ENCODE measurements at places on chromosomes 5 and 9.

GRCh38 chr5:43367909-43368669, 44.1 kb downstream of the CCL28 start:
- peak; percentile 23 for DNase-seq

DNA sequence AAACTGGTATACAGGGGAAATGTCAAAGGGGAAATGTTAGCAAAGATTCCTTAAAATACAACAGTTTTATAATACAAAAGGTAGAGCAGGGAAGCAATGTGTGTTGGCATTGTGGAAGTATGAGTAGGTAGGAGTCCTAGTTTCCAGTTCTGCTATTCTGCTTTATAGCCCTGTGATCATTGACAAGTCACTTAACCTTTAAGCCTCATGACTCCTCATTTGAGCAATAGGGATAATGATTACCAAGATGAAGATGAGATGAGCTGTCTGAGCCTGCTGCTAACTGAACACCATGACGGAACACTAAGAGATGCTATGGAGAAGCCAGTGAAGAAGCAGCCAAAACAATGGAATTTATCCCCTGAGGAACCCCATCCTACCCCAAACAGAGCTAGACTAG, 251.7 kb downstream of the PAPPA start:
- no peak for DNase-seq

DNA sequence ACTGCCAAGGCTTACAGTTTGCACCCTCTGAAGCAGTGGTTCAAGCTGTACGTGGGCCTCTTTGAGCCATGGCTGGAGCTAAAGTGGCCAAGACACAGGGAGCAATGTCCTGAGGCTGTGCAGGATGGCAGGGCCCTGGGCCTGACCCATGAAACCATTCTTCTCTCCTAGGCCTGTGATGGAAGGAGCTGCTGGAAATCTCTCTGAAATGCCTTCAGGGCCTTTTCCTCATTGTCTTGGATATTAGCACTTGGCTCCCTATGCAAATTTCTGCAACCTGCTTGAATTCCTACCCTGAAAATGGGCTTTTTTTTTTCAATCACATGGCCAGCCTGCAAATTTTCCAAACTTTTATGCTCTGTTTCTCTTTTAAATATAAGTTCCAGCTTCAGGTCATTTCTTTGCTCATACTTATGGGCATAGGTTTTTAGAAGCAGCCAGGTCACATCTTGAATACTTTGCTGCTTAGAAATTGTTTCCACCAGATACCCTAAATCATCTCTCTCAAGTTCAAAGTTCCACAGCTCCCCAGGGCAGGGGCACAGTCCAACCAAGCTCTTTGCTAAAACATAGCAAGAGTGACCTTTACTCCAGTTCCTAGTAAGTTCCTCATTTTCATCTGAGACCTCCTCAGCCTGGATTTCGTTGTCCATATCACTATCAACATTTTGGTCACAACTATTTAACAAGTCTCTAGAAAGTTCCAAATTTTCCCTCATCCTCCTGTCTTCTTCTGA, 138.3 kb downstream of the OSTF1 start:
- no peak for DNase-seq

- DNase-seq = no peak
Measured at GRCh38 chr5:149007174-149007573, 55.7 kb downstream of the SH3TC2 start.

DNA sequence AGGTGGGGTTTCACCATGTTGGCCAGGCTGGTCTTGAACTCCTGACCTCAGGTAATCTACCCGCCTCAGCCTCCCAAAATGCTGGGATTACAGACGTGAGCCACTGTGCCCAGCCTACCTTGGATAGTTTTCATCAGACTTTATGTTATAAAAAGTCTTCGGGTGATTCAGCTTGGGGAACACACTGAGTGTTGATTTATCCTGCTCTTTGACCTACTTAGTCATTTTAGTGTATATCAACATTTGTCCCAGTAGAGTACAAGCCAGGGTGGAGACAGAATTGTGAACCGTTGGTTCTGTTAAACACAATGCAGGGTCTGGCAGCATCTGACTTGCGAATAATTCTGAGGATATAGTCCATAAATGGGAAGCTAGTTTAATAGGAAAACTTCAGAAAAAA, 39.7 kb downstream of the NFX1 start:
- DNase-seq = no peak

GRCh38 chr5:62647241-62647640, 68.6 kb downstream of the LRRC70 start:
- DNase-seq = no peak

DNA sequence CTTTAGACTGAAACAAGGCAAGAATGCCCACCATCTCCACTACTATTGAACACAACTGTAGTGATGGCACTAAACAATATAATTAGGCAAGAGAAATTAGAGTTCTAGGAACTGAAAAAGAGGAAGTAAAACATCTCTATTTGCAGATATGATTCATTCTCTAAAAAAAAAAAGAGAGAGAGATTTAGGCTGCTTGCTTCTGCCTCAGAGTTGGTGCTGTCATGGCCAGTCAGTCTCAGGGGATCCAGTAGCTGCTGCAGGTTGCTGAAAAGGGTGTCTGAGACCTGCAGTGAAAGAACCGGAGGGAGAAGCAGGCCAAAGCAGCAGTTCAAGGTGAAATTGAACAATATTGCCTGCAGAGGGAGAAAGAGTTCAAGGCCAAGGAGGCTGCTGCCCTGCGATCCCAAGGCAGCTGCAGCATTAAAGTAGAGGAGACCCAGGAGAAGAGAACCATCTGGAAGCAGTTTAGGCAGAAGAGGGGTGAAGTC, 72.5 kb downstream of the AP3B1 start:
- peak; percentile 97 for DNase-seq

- peak; percentile 68 for DNase-seq
Measured at GRCh38 chr5:137751869-137752491, 2.2 kb downstream of the HNRNPA0 start.

DNA sequence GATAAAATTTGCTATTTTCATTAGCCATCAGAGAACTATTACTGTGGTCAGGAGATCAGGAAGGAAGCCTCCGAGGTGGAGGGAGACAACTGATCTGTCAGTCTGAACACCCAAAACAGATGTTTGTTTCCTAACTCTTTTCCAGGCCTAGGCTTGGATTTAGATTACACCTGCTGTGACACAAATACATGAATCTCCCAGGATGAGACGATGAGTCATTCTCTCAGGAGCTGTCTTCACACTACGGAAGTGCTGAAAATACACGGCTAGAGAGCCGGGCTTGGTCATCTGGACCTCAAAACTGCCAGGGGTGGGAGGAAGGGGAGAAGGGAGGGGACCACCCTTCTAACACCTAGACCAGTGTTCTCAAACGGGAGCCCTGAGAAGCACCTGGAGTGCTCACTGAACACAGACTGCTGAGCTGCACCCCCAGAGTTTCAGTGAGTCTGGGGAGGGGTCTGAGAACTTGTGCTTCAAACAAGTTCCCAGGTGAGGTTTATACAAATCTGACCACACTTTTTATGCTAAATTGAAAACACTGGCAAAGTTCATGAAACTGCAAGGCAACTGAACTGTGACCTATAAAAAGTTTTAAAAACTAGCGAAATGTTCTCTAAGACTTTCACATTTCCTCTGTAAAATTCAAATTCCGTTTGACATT, 80.3 kb upstream of the EQTN start:
- no peak for DNase-seq

- DNase-seq = no peak
Measured at GRCh38 chr9:91048749-91049148, 247.1 kb downstream of the SYK start.

- no peak for DNase-seq
Measured at GRCh38 chr5:174922955-174923354, 198.6 kb downstream of the MSX2 start.

DNA sequence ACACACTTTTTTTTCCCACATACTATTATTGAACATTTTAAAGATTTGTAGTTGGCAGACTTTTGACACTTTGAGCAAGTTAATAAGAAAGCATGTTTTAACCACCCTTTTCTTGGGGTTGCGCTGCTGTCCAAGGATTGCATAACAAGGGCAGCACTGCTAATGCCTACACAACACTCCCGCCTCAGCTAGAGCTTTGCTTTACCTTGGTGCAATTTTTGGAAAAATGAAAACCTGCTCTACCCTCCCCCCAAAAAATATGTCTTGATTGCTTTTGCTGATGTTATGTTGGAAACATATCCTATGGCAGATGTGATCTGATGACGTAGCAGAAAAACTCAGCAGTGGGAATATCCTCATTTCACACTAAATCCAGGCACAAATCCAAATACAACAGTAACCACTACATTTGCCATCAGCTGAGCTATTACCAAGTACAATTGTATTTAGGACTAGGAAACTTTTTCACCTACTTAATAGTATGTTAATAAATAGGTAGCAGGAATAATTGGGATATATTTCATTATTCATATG, 51.5 kb downstream of the UBE2R2 start:
- no peak for DNase-seq

DNA sequence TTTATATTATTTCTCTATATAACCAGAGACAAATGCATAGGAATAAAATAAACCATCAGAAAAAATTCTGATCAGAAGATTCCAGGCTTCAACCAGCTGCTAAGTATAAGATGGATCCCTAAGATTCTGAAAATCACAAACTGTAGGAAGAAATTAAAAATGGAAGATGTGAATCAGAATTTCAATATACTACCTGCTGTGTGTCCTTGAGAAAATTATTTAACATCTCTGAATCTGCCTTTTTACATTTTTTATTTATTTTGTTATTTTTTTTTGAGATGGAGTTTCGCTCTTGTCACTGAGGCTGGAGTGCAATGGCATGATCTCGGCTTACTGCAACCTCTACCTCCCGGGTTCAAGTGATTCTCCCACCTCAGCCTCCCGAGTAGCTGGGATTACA, 187.2 kb downstream of the GNAQ start:
- DNase-seq = no peak

DNA sequence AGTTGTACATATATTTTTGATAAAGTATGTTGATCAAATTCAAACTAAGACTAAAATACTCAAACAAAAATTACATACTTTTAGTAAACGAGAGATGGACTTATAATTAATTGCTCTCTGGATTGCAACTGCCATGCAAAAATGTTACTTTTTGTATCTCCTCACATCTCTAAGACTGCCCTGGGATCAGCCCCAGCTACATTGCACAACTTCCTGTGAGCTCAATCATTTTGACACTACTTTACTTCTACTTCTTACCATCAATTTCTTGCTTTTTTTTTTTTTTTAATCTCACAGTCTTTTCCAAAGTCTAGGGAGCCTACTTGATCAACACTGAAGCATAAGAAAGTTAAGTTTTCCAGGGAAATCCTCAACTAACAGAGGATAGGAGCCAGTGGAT, 506.0 kb upstream of the CDH10 start:
- DNase-seq = no peak

- no peak for DNase-seq
Measured at GRCh38 chr5:23991406-23991805, 484.0 kb downstream of the PRDM9 start.

GRCh38 chr9:108103046-108103693, 613.6 kb upstream of the KLF4 start:
- DNase-seq = no peak

DNA sequence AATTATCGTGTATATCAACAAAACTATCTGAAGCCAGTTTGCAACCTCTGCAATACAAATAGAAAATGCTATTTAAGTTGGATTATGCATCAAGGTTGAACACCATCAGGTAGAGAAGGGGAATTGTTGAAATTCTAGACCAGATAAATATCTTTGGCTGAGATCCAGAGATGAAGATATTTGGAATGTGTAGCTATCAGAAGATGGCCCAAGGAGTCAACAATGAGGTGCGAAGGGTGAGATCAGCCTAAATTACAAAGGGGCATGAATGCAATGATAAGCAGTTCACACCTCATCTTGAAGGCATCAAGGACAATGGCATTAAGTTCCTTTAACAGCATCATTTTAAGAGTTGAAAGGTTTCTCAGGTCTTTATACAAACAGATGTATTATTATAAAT, 572.1 kb upstream of the DMAC1 start:
- no peak for DNase-seq

DNA sequence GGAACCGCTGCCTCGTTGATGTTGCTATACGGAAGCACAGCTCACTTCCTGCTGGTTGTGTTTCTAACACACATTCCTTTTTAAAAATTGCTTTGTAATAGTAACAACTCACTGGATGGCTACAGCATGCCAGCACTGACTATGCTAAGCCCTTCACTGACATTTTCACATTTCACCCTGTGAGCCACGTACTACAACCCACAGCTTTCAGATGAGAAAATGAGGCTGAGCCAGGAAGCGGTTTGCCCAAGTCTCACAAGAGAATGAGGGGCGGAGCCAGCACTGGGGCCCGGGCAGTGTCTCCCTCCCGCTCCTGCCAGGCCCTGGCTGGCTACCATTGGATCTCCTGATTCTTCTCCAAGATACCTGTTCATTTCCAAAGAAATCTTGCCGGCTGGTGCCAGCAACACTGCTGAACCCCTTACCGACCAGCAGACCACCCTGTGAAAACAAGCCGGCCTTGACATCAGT, 38.3 kb downstream of the FAM78A start:
- peak; percentile 70 for DNase-seq

DNA sequence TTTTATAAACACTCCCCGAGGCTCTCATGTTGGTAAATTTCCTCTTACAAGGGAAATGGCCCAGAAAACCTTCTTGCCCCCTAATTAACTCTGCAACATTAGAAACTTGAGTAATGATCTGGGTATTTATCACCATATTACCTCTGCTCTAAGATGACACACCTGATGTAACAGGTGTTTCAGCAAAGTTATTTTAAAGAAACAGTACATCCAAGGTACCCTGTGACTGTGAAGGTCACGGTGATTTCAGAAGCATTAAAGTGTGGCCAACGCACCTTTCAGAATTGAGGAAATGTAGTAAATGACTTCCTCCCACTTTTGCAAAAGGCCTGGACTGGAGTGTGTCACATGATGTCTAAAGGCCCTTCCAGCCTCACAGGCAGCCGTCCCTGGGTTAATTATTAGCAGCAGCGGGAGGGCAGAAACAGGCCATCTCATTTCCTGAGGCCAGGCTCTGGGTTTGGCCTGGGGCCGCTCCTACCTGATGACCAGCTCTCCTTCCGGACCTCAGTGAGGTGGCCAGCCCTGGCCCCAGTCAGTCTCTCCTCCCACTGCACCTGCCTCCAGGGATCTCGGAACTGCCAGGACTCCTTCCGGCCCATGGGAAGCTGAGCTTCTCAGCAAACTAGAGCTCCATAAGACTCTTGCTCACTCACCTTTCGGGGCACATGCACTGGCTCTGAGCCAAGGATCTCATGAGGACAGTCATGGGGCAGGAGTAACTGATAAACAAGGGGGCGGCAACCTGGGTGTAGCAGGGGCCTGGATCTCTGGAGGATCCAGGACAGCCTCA, 20.7 kb downstream of the PTPN3 start:
- DNase-seq = no peak

GRCh38 chr9:37271679-37272078, 150.8 kb upstream of the GRHPR start:
- DNase-seq = no peak

DNA sequence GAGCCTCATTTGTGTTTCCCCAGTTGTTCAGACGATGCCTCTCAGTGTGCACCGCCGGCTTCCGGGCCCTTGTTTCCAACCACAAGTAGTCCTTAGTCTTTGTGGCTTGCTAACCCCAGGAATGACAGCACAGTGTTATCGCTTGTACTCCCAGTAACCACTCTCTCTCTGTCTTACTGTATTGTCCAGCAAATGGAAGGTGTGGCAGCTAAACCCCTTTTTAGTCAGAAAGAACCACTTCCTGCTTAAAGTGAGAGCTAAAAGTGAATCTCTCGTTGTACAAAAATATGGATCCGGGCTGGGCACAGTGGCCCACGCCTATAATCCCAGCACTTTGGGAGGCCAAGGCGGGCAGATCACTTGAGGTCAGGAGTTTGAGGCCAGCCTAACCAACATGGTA, 61.3 kb downstream of the ENC1 start:
- DNase-seq = no peak

GRCh38 chr5:44983006-44983405, 174.3 kb downstream of the MRPS30 start:
- peak; percentile 48 for DNase-seq
